Globus pallidus (tissue), 1 donor: ENCODE measurements at places on chromosomes 1 and 21.

DNA sequence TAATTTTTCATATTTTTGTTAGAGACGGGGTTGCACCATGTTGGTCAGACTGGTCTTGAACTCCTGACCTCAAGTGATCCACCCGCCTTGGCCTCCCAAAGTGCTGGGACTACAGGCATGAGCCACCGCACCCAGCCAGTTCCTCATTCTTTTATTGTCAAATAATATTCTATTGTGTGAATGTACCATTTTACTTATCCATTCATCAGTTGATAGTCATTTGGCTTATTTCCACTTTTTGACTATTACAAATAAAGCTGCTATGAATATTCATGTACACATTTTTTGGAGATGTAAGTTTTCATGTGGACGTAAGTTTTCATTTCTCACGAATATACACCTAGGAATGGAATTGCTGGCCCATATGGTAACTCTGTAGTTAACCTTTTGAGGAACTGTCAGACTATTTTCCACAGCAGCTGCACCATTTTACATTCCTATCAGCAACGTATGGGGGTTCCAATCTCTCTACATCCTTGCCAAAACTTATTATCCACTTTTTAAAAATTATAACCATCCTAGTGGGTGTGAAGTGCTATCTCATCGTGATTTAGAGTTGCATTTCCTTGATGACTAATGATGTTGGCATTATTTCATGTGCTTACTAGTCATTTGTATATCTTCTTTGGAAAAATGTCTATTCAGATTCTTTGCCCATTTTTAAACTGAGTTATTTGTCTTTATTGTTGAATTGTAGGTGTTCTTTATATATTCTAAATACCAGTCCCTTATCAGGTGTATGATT lies 12.7 kb downstream of the PACC1 start:
- no peak for DNase-seq

DNA sequence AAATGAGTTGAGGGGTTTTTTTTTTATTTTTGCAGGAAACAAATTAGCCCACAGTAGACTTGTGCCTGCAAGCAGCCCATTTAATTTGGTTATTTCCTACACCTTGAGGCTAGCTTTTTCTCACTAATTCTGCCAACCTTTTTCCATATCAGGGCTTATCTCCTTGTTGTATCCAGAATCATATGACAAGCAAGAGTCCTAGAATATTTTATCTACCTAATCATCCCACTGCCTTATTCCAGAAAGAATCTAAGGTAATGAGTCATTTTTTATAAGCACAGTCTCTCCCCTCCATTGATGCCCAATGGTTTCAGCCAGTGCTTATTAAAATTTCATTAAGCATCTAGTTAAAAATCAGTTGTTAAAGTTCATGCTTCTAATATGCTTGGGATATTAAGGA lies 324.1 kb downstream of the BARHL2 start:
- no peak for DNase-seq

DNA sequence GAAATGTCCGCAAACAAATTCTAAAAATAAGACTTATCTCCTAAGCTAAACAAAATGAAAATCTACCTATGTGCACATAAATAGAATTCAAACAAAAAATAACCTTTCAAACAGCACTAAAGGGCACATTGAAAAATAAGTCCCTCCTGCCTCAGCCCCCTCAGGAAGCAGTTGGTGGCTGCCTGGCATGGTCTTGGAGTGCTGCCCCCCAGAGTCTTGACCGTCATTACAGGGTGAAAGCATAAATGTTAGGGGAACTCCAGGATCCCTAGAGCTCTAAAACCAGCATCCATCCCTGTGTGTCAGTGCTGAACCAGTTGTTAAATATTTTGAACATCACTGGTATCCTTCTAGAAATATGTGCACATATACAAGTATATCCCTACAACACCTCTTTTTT lies 6.5 kb upstream of the NPL start:
- DNase-seq: no peak

DNA sequence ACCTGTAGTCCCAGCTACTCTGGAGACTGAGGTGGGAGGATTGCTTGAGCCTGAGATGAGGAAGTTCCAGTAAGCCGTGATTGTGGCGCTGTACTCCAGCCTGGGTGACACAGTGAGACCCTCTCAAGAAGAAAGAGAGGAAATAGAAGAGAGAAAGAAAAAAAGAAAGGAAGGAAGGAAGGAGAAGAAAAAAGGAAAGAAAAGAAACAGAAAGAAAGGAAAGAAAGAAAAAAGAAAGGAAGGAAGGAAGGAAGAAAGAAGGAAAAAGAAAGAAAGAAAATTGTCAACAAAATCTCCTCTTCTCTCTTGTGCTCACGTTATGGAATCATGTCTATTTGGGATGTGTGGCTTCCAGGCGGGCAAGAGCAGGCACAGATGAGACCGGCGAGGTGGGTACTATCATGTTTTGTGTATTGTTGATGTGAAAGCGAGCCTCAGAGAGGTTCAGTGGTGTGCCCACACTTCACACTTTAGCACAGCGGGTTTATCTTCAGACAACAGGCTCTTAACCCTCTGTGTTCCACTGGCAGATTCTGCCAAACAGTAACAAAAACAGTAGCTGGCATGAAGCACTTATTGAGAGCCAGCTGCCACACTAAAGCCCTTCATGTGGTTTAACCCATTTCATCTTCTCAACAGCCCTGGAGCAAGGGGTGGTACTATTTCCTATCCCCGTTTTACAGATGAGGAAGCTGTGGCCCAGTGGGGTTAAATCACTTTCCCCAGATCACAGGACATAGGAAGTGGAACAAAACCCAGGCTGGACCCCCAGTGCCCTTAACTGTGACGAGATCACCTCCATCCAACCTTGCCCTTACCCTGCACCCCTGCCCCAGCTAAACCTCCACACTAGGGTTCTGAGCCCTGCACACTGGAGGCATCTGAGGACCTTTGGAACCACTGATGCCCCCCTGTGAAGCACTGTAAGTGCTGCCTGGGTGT lies 94.7 kb upstream of the TARDBP start:
- DNase-seq: no peak

GRCh38 chr1:58592522-58593134 lies 15.6 kb upstream of the TACSTD2 start:
- no peak for DNase-seq

DNA sequence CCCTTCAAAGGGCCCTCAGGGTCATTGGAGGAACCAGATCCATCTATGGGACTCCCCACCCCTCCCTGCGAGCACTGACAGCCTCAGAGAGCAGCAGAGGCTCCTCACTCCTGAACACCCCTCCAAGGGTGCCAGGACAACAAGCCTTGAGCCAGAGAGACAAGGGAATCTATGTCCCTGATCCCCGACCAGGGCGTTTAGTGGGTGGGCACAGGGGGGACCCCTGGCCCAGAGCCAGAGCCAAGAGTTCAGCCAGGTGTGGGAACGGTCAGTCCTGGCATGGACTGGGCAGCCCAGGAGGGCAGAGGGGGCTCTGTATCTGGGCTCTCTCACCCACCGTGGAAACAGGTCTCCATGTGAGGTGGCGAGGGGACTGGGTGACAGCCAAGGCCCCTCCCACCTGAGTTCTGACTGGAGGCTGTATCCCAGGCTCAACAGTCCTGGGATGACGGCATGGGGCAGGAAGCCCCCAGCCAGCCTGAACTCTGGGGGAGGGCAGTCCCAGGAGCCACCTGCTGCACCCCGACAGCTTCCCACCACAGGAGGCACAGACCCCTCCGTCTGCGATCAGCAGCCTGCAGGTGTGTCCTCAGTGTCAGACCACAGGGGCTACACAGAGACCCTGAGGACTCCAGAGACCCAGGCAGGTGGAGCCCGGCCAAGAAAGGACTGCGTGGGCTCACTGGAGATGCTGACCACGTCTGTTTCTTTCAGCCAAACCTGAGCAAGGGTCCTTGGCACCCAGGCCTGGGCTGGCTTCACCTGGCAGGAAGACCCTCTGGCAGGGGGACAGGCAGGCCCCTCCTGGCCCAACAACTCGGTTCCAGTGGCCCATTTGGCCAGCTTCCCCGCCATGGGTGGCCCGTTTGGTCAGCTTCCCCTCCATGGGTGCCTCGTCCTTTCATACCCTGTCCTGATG lies 11.2 kb upstream of the SRARP start:
- no peak for DNase-seq

DNA sequence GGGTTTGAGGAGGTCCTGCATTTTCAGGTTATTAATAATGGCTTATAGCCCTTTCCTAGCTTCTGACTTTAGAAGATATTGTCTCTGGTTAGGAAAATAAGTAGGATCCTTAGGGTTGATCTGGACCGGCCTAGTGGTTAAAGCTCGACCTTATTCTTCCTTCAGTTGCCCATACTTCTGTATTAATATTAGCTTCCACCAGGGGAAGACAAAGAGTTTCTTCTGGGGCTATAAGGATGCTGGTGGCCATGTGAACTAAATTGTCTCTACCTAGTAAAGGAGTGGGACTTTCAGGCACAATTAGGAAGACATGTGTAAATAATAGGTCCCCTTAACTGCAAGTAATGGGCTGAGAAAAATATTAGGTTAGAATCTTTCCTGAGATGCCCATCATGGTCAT lies 20.6 kb upstream of the FCGR2A start:
- no peak for DNase-seq

GRCh38 chr1:199756066-199756465 lies 271.4 kb upstream of the NR5A2 start:
- DNase-seq: no peak

- no peak for DNase-seq
Observed at GRCh38 chr1:222618880-222619596, 1.1 kb downstream of the MIA3 start.

GRCh38 chr1:154880671-154881070 lies 10.6 kb upstream of the KCNN3 start:
- DNase-seq: no peak

GRCh38 chr1:221462345-221462744 lies 279.5 kb downstream of the DUSP10 start:
- no peak for DNase-seq

DNA sequence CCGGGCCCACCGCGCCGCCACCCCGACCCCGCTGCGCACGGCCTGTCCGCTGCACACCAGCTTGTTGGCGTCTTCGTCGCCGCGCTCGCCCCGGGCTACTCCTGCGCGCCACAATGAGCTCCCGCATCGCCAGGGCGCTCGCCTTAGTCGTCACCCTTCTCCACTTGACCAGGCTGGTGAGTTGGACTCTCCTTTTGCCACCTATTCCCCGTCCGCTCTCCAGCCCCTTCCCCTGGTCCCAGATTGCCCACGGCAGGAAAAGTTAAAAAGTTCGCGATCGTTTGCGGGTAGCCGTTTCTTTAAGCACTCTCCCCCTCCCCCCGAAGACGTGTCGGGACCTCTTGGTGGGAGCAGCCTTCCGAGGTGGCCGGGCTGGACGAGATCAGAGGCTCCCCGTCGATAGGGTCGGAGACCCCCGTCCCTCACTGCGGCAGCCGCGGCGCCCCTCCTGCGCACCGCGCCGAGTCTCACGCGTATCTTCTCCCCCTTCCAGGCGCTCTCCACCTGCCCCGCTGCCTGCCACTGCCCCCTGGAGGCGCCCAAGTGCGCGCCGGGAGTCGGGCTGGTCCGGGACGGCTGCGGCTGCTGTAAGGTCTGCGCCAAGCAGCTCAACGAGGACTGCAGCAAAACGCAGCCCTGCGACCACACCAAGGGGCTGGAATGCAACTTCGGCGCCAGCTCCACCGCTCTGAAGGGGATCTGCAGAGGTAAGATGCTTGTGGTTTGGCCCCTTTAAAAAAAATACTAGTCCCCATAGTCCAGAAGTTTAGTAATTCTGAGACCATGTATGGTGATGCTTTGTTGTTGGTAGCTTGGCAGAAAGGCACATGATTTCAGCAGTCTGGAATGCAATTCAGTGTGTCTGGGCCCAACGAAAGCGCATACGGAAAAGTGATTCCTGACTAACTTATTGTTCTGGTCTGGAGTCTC lies 576 bp downstream of the CCN1 start:
- no peak for DNase-seq

GRCh38 chr21:21236996-21237395 lies 238.8 kb downstream of the NCAM2 start:
- DNase-seq: no peak

DNA sequence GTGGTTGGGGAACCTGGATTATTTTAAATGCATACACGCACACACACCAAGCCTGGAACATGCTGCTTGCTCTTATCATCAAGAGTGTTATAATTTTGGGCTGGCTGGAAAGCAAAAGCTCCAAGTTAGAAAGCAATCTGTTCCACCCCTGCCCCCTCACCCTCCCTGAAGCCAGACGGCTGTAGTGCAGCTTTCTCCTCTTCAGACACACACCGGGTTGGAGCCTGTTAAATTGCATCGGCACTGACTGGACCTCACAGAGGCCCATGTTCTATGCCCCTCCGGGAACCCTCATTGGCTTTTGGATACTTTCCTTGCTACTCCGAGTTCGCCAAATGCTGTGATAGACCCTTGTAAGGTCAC lies 90.6 kb upstream of the KCNJ15 start:
- no peak for DNase-seq

GRCh38 chr1:61119085-61119484 lies 36.7 kb downstream of the NFIA start:
- no peak for DNase-seq

GRCh38 chr1:243763806-243764205 lies 86.2 kb downstream of the AKT3 start:
- no peak for DNase-seq

- DNase-seq: no peak
Observed at GRCh38 chr21:44686000-44686781, 4.2 kb upstream of the KRTAP12-1 start.

GRCh38 chr1:183806125-183806524 lies 1.2 kb downstream of the RGL1 start:
- DNase-seq: no peak

GRCh38 chr1:170704256-170704655 lies 40.3 kb downstream of the PRRX1 start:
- no peak for DNase-seq

DNA sequence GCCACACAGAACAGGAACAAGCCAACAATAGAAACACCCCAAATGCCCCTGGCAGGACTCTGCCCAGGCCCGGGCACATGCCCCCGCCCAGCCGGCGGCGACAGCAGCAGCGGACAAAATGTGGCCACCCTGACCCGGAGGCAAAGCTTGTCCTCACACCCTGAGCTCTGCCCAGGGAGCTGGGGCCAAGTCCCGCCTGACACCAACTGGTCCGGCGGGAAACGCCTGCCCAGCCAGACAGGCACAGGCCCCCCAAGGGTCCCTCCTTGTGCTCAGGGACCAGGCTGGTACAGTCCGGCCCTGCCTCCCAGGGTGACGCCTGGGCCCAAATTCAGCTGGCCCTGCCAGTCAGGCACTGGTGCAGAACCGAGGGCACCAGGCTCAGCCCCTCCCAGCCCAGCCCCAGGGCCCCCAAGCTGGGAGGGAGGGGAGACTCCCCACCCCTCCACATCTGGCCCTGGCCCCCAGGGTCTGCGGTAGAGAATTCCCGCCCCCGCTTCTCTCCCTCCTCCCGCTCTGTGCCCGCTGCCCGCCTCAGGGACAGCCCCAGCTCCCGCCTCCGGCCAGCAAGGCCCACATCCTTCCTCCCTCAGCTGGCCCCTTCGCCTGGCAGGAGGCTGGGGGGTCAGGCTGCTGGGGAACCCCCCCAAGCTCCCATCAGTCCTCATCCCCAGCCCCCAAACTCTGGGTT lies 2.0 kb downstream of the AHDC1 start:
- DNase-seq: peak; percentile 73

DNA sequence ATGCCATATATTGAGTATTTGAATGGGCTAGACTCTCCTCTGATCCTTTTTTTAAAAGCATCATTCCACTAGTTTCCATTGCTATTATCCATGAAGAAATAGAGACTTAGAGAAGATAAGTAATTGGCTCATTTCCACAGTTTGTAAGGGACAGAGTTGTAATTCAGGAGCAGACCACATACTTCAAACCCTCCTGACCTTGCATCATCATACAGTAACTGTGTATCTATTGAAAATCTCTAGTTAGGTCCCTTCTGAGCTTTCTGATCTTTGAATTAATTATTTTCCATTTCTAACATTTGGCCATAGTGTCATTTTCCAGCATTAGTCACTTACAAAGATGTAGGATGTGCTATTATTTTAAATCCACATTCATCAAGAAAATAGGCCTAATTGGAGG lies 386.5 kb upstream of the ST6GALNAC5 start:
- no peak for DNase-seq
